Osteoblast (primary cell): ENCODE measurements at places on chromosomes 4 and X.
A peak's percentile ranks its signal among the peaks of the same experiment; 100 is the strongest.

DNA sequence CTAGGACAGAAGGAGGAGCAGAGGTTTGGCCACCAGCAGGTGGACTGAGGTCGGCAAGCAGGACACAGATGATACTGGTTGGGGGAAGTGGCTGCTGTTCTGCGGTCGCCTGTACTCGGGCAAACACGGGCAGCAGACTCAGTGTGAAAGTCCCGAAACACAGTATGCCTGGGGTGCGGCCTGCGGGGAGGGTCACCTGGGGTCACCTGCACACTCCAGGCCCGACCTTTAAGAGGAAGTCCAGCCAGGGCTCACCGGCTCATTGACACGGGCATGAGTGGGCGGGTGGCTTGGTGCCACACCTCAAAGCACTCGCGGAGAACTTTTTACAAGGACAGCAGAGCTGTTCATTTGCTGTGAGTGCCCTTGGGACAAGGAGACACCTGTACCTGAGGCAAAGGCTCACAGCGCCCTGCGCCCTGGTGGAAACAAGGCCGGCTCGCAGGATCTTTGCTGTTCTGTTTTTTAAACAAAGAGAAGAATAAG is 71.5 kb upstream of the MXD4 start:
- peak; percentile 54 for DNase-seq

GRCh38 chr4:77921701-77922100 is 59.1 kb downstream of the MRPL1 start:
- DNase-seq: peak; percentile 34

DNA sequence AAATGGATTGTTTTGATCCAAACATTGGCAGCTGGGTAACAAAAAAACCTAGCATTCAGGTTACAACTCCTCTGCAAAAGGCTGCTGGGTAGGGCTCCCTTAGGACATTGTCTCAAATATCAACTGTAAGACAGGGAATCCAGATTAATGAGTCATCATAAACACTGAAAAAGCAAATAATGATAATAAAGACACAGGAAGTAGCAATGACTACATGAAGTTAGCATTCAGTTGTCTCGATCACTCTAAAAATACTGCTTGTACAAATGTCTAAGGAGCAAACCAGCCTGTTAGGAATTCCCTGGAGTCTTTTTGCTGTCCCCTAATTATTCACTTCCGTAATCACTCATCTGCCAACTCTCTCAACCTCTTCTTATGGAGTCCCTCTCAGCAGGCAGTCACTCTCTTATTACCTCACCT is 259.2 kb downstream of the GPC3 start:
- DNase-seq: no peak

DNA sequence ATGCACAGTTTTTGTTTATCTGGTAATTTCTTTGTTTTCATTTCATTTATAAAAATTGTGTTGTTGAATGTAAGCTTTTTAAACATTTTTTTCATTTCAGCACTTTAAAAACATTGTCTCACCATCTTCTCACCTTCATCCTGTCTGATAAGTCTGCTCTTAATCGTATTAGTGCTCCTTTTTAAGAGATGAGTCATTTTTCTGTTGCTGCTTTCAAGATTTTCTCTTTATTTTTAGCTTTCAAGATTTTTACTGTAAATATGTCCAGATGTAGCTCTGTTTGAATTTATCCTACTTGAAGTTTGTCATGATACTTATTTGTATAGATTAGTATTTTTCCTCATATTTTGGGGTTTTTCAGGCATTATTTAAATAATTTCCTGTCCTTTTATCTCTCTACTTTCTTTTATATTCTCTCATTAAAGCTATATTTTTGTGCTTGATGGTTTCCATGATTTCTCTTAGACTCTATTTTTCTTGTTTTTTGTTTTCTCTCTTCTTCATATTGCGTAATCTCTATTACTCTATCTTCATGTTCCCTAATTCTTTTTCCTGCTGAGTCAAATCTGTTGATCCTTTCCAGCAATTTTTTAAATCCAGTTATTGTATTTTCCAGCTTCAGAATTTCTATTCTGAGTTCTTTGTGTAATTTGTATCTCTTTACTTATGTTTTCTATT is 1400.4 kb upstream of the PCDH7 start:
- DNase-seq: no peak

DNA sequence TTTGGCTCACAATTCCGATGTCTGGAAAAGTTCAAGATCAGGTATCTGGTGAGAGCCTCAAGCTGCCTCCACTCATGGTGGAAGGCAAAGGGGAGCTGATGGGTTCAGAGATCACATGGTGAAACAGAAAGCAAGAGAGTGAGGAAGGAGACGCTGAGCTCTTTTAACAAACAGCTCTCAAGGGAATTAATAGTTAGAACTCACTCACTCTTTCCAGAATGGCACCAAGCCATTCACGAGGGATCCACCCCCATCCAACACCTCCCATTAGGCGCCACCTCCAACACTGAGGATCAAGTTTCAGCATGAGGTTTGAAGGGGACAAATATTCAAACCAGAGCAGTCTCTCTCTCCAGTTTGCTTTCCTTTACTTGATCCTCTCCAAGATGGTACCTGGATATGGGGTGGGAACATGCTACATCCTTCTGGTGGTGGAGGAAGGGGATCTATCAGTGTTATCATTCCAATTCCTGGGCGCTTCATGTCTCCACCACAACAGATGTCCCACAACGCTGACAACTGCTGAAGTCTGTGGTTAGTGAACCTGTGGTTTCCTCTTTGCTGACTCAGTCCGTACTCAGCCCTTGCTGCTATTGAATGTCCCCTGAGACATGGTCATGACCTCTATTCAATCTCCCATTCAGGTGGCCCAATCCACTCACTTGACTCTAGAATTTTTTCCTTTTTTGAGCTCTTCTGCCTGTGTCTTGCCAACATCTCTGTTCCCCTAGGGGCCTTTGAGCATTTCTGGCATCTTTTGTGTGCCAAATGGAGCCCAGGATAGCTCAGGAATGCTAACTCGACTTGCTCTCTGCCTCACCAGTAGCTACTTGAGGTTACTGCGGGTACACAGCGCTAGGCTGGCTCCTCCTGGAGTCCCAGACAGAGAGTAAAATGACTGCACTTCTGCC is 395.2 kb downstream of the MID1IP1 start:
- DNase-seq: no peak

DNA sequence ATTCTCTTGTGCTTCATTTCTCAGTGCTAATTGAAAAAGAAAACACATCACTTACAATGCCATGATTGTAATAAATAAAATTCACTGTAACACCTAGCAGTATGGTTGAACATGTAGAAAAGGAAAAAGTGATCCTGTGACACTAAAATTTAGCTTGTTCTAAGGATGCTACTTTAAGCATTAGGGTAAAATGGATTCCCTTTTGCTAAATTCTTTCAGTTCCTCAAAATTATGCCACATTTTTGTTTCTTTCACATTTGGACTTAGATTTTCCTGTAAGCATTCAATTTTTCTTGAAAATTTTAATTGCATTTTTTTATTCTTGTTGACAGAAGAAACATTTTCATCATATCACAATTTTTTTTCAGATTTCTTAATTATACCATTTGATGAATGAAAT is 19.4 kb downstream of the TET2 start:
- no peak for DNase-seq

- no peak for DNase-seq
Measured at GRCh38 chrX:50168241-50168687, 32.5 kb downstream of the AKAP4 start.

- no peak for DNase-seq
Measured at GRCh38 chr4:76235915-76236314, 15.6 kb upstream of the FAM47E start.

DNA sequence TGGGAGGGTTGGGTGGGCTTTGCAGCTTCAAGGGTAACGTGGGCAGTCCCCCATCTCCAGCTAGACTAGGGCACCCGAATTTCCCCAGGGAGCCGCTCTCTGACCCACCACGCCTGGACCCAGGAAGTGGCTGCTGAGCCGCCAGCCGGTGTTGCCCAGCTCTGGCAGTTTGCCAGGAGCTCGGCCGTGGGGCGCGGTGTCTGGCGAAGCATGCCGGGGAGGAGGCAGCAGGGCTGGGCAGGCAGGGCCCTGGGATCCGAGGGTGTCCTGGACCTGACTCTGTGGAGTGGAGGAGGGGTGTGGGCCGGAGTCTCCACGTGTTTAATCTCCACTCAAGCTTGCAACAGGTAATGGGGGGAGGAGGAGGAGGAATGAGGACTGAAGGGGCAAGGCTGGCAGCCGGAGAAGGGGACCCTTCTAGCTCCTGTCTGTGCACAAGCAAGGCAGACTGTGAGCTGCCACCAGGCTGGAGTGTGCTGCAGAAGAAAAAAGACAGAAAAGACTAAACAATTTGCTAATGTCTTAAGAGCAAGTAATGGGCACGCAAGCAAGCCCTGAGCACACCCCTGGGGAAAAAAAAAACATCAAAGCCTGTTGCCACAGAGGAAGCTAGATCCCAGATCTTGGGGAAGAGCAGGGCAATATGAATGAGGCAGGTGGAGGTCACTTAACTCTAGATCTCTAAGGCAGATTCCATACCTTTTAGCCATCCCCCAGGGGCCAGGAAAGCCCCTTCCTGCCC is 2.4 kb downstream of the LONRF3 start:
- DNase-seq: peak; percentile 79

DNA sequence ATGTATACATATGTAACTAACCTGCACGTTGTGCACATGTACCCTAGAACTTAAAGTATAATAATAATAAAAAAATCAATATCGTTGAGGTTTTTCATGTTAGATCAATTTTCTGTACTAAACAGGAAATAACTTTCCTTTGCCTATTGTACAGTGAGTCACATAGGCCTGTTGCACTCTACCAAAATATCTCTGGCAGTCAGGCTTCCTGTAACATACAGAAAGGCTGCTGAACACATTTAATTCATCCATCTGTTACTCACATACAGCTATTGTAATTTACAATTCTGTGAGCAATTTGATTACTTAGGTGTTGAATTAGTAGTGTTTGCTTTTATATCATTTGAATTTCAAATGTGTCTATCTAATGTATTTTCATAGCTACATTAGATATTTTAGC is 427.8 kb downstream of the TMA16 start:
- DNase-seq: no peak

- DNase-seq: no peak
Measured at GRCh38 chrX:43618366-43619205, 37.5 kb upstream of the MAOA start.

- DNase-seq: peak; percentile 84
Measured at GRCh38 chrX:107823456-107823855, 2.2 kb upstream of the MID2 start.

- no peak for DNase-seq
Measured at GRCh38 chr4:41207291-41207831, 7.0 kb downstream of the APBB2 start.

- DNase-seq: no peak
Measured at GRCh38 chrX:21255032-21255618, 119.1 kb upstream of the CNKSR2 start.

- DNase-seq: no peak
Measured at GRCh38 chr4:14092741-14093140, 465.2 kb upstream of the BOD1L1 start.

DNA sequence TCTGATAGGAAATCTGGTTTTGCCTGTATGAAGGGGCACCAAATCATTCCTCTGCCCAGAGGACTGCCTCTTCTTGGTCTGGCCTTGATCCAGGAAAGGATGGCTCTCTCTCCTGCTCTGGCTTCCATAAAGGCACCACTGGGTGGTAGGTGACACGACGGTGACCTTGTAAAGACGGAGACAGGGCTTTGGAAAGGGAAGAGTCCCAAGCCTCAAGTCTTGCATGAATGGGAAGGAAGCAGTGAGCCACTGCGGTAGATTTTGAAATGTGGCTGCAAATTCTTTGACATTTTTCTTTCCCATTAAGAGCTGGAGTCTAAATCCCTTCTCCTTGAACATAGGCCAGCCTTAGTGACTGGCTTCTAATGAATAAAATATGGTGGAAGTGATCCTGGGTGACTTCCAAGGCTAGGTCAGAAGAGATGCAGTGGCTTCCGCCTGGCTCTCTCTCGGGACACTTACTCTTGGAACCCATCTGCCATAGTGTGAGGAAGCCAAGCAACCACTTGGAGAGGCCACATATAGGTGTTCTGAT is 347.4 kb downstream of the BCOR start:
- no peak for DNase-seq

- no peak for DNase-seq
Measured at GRCh38 chrX:155071694-155072280, 479 bp downstream of the BRCC3 start.

DNA sequence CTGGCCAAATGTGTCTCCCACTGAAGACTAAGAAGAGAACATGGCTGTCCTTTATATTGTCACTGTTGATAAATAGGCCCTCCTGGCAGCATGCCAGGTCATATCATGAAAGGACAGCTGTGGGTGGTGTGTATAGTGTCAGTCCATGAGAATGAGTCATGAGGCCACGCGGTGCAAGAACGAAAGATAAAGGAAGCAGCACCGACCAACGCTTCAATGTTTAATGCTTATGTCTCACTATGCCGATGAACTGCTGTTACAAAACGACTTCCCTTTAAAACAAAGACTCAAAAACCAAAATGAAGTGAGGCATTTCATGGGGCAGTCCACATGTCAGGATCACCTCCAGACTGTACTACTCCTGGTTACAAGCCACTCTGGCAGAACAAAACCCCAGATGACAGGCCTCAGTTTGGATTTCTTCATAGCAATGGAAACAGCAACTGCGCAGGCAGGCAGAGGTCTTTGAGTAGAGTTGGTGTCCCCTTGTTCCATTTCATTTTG is 5.2 kb upstream of the TCEANC start:
- DNase-seq: no peak

- DNase-seq: no peak
Measured at GRCh38 chr4:31422006-31422405, 701.8 kb downstream of the PCDH7 start.

DNA sequence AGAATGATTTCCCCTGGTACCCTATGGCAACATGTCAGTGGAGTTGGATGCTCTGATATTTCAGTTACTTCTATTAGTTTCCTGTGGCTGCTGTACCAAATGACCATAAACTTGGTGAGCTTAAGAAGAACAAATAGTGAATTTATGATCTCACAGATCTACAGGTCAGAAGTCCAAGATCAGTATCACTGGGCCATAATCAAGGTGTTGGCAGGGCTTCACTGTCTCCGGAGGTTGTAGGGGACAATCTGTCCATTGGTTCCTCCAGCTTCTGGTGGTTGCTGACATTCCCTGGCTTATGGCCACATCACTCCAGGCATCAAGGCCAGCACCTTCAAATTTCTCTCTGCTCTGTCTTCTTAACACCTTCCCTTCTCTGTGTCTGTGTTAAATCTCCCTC is 37.9 kb upstream of the ELOVL6 start:
- no peak for DNase-seq

DNA sequence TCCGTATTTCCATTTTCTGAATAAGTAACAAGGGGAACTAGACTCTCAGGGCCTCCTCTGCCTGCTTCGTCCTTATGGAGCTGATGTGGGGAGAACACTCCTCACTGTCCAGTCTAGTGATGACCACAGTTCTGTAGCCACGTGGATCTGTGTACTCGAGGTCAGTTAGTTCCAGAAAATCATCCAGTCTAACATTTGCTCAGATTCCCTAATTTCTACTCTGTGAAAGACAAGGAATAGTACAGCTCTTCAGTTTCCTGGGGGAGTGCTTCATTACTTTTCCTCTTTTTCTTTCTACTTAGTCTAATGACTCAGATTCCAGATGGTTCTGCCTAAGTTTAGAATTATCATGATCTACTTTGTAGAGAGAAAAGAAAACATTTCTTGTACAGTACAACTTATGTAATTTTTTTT is 82.6 kb downstream of the SORBS2 start:
- no peak for DNase-seq
